ENCODE measurements at places on chromosomes 13 and 19.
A peak's percentile ranks its signal among the peaks of the same experiment; 100 is the strongest.

- DNase-seq: no peak
Observed at GRCh38 chr19:31074199-31075125, 274.8 kb downstream of the TSHZ3 start.

GRCh38 chr13:30181888-30182651, 125.3 kb downstream of the KATNAL1 start:
- no peak for DNase-seq

GRCh38 chr19:35069696-35070095, 28.2 kb downstream of the HPN start:
- no peak for DNase-seq

DNA sequence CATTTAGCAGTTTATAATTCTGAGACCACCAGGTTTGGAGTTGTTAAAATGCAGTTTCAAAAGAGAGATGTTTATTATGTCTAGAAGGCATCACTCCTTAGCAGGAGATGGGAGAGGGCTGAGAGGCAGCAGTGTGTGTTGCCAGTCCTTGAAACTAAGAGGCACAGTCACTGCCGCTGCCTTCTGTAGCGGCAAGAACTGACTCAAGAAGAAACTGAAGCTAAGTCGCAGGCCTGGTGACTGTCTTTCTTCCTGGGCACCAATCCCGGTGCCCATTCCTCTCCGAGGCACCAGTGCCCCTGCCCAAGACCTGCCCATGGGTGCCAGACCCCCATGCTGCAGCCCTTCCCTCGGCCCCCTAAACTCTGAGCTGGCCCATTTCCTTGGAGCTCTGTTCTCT, 20.1 kb downstream of the N4BP2L1 start:
- DNase-seq: no peak

- no peak for DNase-seq
Observed at GRCh38 chr13:33976965-33977364, 159.0 kb downstream of the RFC3 start.

DNA sequence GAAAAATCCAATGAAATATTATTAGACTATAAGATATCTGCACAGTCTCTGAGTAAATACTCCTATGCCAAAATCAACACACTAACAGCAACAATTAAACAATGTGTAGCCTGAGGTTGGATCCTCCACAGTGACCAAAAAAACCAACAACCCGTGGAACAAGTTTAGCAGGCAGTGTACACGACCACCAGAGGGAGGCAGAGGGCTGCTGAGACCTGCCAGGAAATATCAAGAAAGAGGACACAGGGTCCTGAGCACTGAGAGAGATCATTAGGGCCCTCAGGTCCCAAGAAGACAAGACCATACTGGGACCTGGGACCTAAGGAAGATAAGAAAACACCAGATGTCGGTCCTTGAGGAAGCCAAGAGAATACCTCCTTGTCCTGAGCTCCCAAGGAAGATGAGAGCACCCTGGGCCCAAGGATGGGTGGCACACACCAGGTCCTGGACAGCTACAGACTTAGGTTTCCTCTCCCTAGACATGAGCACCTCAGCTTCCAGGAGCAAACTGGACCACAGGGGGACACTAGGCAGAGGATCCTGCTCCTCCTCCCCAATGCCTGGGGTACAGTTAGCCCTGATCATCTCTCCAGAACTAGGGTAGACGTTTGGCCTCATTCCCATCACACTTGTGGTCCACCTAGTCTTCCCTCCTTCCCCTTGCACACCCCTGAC, 822 bp upstream of the ZNF274 start:
- peak; percentile 69 for DNase-seq

DNA sequence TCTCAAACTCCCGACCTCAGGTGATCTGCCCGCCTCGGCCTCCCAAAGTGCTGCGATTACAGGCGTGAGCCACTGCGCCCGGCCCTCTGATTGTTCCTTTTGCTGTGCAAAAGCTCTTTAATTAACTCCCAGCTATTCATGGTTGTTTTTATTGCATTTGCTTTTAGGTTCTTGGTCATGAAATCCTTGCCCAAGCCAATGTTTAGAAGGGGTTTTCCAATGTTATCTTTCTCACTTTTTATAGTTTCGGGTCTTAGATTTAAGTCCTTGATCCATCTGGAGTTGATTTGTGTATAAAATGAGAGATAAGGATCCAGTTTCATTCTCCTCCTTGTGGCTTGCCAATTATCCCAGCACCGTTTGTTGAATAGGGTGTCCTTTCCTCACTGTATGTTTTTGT, 19.2 kb upstream of the GRTP1 start:
- DNase-seq: no peak

DNA sequence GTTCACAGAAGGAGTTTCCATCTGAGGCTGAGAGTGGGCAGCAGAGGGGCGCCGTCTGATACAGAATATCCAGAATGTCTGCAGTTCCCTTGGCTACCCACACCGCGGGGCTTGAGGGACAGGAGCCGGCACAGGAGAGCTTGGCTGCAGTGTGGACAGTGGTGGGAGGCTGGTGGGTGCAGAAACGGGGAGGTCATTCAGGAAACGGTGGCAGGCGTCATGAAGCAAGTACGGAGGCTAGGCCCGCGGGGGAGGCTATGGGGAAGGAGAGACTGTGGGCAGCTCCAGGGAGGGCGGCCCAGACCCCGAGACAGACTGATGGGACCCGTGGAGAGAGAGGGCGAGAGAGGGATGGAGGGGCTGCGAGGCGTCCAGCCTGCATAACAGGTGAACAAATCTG, 55.2 kb upstream of the UQCRFS1 start:
- DNase-seq: no peak

DNA sequence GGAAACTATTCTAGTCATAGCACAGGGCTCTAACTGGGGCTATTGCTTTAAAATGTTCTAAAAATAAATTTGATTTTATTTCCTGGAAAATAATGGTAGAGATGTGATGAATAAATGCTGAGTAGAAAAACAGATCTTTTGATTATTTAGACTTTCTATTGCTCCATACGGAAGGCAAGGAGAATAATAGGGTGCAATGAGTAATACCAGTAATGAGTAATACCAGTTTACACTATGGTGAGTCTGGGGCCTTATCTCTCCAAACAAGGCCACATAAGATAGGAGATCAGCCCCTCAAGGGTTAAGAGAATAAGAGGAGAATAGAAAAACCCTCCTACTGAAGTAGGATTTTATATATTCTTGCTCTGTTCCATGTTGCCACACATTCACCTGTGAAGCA, 390.4 kb downstream of the KLF5 start:
- DNase-seq: no peak

DNA sequence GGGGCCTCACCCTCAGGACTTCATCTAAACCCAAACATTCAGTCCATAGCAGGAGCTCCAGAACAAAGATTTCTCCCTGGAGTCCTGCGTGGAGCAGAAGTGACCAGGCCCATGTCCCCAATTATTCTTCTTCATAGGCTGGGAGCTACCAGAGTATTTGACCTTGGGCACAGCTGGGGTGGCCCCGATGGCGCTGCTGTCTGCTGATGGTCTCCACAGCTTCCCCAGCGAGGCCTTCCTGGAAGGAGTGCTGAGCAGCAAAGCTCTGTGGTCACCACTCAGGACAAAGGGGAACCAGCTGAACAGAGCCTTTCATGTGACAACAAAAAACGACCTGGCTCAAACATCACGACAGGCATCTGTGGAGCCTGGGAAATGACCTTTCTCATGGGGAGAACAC, 62.7 kb upstream of the ARGLU1 start:
- no peak for DNase-seq

DNA sequence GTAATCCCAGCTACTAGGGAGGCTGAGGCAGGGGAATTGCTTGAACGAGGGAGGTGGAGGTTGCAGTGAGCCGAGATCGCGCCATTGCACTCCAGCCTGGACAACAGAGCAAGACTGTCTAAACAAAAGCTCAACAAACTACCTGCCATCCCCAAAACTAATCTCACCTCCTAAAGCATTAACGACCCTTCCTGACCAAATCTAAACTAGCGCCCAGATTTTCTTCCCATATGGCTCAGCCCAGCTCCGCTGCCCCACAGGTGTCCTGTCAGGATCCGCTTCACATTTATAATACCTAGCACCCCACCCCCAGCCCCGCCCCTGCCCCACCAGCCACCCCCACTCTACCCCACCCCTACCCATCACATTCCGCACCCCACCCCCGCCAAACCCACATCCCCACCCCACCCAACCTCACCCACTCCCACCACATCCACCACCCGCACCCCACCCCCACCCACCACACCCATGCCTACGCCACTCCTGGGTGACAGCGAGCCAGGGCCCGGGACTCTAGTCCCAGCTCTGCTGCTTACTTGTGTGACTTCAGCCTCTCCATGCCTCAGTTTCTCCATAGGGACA, 599 bp downstream of the C19orf12 start:
- no peak for DNase-seq

GRCh38 chr19:47601180-47601904, 7.6 kb upstream of the BICRA start:
- no peak for DNase-seq

DNA sequence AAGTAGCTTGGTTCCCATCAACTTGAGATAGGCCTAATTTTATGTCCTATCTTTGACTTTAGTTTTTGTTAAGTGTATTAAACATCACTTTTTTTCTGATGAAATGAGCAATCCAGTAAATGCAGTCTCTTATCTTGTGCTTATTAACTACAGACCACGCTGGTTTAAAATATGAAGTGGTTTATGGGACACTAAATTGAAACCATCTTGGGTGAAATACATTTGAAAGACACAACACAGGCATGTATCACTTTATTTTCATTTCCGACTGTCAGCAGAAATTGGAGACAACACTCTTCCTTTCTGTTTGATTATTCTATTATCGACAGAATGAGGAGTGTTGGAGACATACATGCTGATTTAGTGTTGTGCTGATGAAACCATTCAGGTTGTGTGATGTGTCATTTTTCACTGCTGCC, 447.7 kb downstream of the GPC6 start:
- no peak for DNase-seq

GRCh38 chr13:74015137-74015536, 119.1 kb downstream of the KLF12 start:
- no peak for DNase-seq

GRCh38 chr19:30014770-30015169, 72.7 kb downstream of the URI1 start:
- no peak for DNase-seq

- DNase-seq: no peak
Observed at GRCh38 chr13:28542804-28543203, 47.9 kb upstream of the FLT1 start.

DNA sequence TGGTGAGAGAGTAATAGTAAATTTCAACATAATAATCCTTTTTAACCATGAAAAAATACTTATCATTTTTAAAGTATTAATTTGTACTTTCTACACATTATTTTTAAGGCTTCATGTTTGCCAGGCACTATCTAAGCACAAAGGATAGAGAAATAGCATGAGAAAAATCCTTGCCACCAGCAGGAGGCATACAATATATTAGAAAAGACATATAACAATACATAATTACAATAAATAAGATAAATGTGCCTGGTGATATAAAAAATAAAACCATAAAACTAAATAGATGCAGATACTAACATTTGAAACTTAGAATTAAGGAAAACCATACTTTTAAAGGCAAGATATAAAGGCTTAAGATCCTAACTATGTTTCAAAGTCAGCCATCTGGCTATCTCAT, 1256.4 kb downstream of the DIAPH3 start:
- DNase-seq: no peak

DNA sequence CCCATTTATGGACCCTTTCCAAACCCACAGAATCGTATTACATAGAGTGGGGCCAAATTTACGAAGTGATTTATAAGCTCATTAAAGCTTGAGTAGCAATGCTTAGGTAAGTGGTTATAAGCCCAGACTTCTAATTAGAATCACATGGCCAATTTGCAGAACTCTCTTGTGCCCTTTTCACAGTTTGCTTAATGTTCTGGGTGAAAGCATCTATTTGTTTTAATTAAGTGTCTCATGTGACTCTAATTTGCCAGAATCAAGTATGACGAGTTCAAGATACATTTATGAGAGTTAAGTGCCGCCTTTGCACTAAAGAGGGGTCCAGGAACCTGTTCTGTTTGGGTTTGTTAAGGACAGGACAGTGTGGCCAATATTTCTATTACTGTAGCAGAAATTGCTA, 46.0 kb upstream of the ZNF681 start:
- no peak for DNase-seq

DNA sequence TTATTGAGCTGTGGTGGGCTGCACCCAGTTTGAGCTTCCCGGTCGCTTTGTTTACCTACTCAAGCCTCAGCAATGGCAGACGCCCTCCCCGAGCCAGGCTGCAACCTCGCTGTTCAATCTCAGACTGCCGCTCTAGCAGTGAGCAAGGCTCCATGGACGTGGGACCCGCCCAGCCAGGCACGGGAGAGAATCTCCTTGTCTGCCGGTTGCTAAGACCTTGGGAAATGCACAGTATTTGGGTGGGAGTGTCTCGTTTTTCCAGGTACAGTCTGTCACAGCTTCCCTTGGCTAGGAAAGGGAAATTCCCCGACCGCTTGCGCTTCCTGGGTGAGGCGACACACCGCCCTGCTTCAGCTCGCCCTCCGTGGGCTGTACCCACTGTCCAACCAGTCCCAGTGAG, 27.7 kb upstream of the UBAC2 start:
- DNase-seq: no peak

DNA sequence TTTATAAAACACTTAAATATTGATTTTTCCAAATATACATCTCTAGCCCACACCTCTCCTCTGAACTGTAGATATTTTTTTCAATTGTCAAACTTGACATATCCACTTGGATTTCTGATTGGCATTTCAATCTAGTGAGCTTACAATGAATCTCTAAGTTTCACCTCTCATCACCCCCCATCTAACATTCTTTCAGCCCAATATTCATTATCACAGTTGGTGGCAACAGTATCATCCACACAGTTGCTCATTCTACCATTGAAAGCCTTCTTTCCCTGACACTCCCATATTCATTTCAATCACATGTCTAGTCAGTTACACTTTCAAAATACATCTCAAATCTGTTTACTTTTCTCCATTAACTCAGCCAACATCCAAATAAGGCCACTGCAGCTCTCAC, 385.2 kb downstream of the PCDH20 start:
- DNase-seq: no peak

GRCh38 chr19:1850809-1851653, 2.7 kb upstream of the REXO1 start:
- no peak for DNase-seq
